Tongue (tissue), 3 donors: ENCODE measurements at places on chromosomes 7 and 10. TPM values are rescaled to one million over a fixed set of nuclear protein-coding genes. Genes with fewer than 3 reads are reported as not detected.

WAPL gene
- 58.3 TPM for total RNA-seq

DENND2A gene
- 29.6 TPM for total RNA-seq

PTN gene
- 85.1 TPM for total RNA-seq

NEUROD6 gene
- 0.21 TPM for total RNA-seq

SLC39A12 gene
- not detected for total RNA-seq

RARRES2 gene
- 35.5 TPM for total RNA-seq

CRHR2 gene
- total RNA-seq = 0.51 TPM

- DNase-seq = no peak
Observed at GRCh38 chr10:79027147-79028055, 41.4 kb upstream of the ZMIZ1 start.

DNA sequence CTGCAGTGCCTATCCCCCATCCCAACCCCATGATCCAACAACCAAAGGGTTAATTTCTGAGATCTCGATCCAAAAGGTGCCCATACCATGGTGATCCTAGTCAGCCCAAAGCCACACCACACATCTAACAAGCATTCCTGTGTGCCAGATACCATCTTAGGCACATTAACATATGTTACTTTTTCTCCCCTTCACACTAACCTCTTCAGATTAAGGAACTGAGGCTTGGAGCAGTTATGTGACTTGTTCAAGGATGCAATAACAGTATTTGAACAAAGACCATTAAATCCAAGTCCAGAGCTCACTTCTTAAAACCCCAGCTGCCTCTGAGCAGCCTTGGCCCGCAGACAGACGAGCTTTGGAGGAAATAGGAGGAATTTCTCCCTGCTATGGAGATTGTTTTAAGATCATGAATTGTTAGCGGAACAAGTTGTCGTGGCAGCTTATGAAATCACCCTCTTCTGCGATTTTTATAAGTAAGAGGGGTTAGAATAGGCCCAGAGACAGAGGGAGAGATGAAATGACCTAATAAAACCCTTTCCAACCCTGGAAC, 327.2 kb downstream of the KCNMA1 start:
- DNase-seq = peak; percentile 79

- DNase-seq = no peak
Observed at GRCh38 chr7:122046402-122046801, 97.6 kb downstream of the AASS start.

- no peak for DNase-seq
Observed at GRCh38 chr7:34315032-34315431, 343.0 kb upstream of the NPSR1 start.

DNA sequence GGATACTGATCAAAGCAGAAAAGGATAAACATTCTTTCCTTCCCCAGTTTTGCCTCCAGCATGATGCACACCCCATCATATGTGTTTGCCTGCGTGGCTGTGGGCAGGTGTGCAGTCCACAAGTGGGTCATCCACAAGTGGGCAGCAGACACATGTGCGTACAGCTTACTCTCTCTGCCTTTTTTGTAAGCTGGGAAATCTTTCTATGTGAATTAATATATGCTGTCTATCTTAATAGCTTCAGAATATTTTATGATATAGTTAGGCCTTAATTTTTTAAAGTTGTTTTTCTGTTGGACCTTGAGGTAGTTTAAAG, 80.1 kb downstream of the INPP5A start:
- DNase-seq = no peak

GRCh38 chr7:155590215-155591018, 44.1 kb upstream of the CNPY1 start:
- no peak for DNase-seq

DNA sequence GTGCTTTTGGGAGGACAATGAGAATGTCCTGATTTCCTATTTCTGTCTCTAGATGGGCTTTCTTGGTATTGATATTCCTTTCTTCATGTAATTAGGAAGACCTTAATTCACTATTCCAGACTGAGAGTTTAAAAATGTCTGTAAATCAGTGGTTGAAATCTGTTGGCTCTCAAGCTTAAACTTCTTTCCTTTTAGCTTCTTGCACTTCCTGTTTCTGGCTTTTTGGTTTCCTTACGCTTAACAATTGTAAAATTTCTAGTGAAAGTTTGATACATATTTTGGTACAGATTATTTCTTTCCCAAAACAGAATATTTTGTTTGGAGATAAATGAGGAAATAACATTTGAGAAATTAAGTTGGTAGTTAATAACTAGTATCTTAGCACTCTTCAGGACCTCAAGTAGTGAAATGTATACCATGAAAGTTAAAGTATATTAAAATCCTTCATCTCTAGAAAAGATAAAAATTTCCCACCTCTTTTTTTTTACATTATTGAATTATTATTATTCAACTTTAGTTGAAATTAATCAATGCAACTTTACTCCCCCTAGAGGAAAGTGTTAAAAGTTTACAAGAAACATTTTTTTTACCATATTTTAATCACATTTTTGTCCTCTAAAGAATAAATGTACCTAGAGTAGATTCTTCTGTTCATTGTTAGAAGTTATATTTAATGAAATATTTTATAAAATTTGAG, 137.2 kb downstream of the PHTF2 start:
- no peak for DNase-seq

DNA sequence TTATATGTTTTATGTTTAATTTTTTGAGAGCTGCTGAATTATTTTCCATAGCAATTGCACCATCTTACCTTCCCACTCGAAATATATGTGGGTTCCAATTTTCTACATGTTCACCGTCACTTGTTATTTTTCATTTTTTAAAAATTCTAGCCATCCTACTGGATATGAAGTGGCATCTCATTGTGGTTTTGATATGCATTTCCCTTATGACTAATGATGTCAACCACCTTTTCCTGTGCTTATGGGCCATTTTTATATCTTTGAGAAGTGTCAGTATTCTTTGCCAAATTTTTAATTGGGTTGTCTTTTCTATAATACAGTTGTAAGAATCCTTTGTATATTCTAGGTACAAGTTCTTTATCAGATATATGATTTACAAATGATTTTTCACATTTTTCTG, 27.8 kb downstream of the NHLRC2 start:
- no peak for DNase-seq

- DNase-seq = no peak
Observed at GRCh38 chr10:125812128-125812750, 10.8 kb downstream of the UROS start.

DNA sequence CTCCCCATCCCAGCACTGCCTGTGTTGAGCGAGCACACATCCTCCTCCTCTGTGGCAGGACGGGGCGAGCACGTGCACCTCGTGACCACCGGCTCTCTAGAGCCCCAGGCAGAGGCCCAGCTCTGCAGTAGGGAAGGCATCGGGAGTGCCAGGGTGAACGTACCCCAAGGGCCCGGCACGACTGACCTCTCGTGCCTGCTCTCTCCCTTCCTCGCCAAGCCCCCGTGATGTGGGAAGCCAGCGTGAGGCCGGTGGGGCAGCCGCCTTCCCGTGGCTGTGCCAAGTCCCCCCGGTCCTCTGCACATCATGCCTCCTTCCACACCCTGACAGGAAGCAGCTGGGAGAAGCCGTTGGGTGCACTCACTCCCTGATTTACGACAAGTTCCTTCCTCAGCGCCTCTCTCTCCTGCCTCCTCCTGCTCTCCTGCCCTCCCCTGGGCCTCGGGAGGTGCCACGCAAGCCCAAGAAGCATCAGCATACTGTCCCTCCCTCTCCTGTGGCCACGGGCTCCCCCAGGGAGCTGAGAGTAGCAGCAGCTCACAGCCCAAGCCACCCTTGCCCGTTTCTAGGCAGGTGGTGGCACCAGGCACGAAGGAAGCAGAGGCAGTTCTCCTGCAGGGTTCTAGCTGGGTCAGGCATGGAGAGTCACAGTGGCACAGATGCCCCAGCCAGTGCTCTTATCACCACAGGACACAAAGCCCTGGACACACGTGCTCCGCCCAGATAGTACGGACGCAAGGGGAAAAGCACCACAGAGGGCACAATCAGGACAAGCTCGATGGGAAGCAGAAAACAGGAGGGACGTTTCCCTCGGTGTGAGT, 47.0 kb downstream of the AMZ1 start:
- no peak for DNase-seq

DNA sequence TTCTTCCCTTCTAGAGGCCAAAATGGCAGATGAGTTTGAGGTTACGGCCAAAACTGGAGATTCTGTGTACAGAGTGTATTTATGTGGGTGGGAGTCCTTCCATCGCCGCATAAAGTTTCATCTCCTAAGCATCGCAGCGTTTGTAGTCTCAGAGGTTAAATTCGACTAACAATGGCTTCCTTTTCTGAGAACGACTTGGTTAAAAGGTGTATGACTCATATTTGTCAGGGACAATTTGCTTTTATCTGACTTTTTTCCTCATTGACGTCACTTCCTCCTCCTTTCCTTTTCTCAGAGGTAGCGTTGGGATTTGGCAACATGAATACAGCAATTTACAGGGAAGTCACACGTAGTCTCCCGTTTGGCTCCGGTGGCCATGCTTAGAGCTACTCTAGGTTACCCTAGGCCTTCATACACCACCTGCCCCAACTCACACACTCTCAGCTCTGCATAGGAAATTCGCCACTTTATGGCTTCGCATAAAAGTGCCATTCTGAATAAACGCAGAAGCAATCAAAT, 37.6 kb upstream of the TCF7L2 start:
- no peak for DNase-seq

DNA sequence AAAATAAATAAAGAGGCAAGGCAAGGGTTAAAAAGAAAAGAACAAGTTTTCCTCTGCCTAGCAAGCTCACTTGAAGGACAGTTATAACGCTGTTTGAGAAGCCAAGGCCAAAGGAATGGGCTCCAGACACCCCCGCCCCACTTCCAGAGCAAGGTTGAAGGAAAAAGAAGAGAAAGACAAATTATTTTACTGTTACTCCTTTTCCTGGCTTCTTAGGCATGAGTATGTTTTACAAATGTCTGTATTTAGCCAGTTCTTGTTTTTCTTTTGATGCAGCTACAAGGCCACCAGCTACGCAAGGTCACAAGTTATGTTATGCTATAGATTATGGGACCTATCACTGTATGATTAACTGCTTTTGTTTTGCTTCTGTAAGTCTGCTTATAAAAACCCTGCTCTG, 94.6 kb downstream of the ZNF22 start:
- no peak for DNase-seq

DNA sequence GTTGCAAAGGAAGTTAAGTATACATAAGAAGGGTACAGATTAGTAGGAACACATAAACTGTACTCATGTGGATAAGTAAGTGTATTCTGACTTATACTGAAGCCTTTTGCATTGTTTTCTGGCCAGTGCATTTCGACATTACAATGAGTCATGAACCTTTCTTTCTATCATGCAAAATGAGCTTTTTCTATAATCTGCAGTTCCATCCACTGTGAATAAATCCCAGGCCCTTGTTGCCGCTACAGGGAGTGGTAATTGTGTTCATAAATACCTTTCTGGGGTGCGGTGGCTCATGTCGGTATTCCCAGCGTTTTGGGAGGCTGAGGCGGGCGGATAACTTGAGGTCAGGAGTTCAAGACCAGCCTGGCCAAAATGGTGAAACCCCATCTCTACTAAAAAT, 858.3 kb downstream of the GRM8 start:
- DNase-seq = no peak

- DNase-seq = peak; percentile 76
Observed at GRCh38 chr7:101614939-101615302, 14.2 kb downstream of the MYL10 start.

DNA sequence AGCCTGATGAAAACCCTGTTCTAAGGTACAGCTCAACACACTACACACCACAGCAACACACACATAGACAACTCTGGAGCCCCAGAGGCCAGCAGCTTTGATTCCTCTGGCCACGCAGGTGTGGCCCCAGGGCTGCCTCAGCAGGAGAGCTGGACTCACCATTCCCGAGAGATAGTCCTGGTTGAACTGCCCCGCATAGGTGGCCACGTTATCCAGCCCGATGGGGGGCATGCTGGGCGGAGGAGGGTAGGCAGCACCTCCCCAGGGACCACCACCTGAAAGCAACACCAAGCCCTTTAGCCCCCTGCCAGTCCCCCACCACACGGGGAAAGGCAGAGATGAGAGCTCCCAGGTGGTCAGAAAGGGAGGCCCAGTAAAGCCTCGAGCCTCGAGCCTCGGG, 34.7 kb downstream of the ANXA11 start:
- no peak for DNase-seq

DNA sequence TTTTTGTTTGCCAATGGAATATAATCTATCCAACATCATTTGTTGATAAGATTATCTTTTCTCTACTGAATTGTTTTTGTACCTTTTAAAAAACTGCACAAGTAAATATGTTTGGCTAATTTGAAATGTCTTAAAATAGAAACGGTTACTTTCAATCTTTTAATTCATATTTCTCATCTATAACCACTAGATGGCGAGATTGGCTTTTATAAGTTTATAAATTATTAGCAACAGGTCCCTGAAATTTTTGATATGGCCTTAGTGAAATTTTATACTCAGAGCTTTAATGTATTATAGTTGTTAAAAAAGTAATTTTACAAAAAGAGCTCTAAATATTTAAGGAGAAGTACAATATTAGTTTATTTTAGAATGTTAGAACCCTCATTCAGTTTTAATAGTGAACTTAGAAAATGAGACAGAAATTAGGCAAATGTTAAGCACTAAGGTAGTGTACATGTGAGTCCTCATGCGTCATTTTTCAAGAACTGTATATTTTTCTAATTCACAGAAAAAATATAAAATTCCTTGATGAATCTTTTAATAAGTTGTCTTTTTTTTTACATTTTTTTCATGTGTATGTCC, 592.5 kb downstream of the ARL4A start:
- DNase-seq = peak; percentile 69

DNA sequence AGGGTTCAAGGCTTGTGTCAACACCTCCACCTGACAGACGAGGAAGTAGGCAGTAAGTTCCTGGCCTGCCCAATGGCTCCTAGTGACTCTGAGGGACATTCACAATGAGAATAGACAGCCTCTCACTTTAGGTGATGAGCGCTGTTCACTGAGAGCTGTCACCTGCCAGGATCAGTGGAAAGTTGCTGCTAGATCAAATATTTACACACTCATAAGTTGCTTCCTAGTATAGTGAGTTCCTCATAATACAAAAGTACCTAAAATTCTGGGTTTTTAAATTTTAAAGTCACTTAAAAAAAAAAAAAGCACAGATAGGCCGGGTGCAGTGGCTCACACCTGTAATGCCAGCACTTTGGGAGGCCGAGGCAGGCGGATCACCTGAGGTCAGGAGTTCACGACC, 320.8 kb downstream of the PRPF18 start:
- no peak for DNase-seq

DNA sequence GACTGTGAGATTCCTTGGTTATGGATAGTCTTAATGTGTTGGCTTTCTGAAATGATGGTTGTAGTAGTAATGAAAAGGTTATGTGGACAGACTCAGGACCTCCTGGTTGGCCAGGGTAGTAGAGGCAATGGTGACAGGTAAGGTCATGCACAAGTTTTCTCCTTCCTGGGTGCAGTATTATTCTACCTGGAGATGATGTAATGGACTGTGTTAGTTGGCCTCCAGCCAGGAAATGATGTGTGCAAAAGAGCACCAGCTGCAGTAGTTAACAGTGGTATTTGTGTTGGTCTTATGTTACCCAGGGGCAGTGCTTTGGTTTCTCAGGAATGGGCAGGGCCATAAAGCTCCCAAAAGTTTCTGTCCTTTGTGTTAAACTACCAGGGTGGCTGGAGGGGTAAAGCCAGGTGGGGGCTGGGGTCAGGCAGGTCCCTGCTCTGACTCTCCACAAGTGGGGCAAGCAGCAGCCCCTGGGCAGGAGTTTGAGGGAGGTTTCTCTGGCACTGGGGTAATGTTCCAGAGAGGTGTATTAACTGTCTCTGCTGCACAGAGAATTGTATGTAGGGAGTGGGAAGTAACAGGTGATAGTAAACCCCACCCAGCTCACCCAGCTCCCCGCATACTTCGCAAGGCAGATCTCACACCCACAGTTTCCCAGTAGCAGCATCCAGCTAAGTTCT, 36.3 kb downstream of the GPR22 start:
- peak; percentile 62 for DNase-seq
